Erythroblast (primary cell): ENCODE measurements at places on chromosomes 1 and 21.

DNA sequence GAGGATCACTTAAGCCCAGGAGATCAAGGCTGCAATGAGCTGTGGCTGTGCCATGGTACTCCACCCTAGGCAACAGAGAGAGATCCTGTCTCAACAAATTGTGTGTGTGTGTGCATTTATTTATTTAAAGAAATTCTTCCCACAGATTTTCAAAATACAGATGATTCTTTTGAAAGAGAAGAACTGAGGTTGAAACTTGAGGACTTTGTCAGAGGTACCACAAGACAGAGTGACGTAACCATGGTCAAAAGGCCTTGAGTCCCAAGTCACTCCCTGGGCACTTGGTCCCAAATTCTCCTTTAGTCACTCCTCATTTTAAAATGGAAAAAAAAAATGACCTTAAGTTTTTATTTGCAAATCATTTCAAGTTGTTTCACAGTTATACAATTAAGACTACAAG is 57.4 kb downstream of the TIAM1 start:
- no peak for DNase-seq

GRCh38 chr1:25216123-25216522 is 16.2 kb downstream of the SYF2 start:
- no peak for DNase-seq

DNA sequence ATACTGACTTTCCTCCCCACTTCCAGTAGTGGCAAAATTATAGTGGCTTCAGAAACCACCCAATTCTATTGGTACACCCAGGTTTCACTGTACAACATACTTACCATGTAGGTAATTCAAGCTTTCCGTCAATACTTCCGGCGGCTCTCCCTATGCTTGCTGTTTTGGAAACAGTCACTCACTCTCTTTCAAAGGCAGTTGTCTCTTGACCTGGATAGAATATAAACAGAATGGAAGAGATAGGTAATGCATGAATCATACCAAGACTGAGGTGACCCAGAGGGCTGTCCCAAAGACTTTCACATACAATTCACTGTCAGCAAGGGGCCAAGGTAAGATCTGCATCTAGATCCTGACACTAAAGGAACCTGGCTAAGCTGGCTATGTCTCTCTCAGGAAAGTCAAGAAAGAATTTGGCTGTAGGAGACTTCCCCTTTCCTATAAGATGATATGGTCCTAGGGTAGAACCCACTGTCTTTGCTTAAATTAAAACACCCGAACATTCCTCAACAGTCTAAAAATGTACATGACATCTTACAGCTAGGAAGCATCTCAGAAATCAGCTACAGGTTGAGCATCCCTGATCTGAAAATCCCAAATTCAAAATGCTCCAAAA is 59.6 kb downstream of the LUZP1 start:
- DNase-seq: no peak

- no peak for DNase-seq
Measured at GRCh38 chr1:57549300-57549699, 125.4 kb upstream of the DAB1 start.

DNA sequence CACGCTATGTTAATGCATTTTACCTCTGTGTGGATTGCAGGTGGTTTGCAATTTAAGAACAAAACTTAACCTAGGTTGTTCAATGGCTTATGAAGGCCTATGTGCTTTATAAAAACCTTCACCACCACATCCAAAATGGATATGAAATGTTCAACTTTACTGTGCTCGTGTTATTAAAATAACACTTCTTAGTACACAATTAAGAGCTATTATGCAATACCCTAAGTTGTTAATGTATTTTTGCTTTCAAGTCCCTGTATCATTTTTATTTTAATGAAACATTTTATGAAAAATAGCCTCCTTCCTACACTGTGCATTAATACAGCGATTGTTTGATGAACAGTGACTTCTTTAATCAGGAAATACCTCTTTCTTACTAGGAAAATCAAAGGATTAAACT is 12.0 kb downstream of the NCAM2 start:
- no peak for DNase-seq

DNA sequence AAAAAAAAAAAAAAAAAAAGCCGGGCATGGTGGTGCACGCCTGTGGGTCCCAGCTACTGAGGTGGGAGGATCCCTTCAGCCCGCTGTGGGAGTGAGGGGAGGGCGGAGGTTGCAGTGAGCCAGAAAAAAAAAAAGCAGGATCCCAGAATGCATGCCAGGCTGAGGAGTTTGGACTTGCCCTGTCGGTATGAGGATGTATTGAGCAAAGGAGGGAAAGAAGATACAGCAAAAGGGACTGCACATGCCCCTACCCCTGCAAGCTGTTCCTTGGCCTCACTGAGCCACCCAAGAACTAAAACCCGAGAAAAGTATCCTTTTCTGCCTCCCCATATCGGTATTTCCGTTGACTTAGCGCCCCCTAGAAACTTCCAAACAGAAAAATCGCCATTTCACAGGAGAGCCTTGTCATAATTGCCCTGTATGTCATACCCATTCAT is 1.3 kb upstream of the GPATCH4 start:
- peak; percentile 42 for DNase-seq

- DNase-seq: no peak
Measured at GRCh38 chr1:86542631-86543030, 4.2 kb upstream of the CLCA4 start.

- no peak for DNase-seq
Measured at GRCh38 chr1:100423832-100424337, 71.6 kb downstream of the CDC14A start.

- DNase-seq: peak; percentile 75
Measured at GRCh38 chr21:36330904-36331303, 10.9 kb downstream of the MORC3 start.

GRCh38 chr21:33769057-33769456 is 126.8 kb downstream of the ITSN1 start:
- DNase-seq: no peak

DNA sequence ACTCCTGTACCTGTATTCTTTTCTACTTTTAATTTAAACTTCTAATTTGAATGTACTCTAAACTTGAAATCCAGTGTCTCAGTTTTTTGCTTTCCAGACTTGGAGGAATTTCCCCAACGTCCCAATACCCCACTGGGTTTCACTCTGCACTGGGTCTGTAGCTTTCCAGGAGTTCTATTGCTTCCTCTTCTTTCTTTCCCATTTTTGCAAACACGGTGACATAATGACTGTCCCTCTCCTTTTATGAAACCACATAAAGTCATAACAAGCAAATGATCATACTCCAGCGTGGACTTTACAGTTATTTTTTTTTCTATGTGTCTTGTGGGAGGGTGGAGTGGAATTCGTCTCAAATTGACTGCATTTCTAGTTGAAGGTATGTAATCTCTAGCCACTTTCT is 97.1 kb downstream of the FASLG start:
- no peak for DNase-seq

DNA sequence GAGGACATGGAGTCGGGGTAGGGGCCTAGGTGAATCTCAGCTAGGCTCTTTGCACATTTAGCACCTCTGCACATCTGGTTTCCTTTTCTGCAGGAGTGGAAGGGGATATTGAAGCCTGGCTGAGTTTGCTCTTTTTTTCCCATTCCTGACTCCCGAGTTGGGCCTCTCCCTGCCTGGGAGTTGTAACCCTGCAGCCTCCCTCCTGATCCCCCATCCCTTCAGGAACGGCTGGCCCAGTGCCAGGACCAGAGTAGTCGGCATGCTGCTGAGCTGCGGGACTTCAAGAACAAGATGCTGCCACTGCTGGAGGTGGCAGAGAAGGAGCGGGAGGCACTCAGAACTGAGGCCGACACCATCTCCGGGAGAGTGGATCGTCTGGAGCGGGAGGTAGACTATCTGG is 836 bp downstream of the OLFML3 start:
- DNase-seq: no peak

GRCh38 chr1:150282558-150282958 is 204 bp downstream of the CIART start:
- no peak for DNase-seq

GRCh38 chr1:181804989-181805388 is 256.5 kb downstream of the ZNF648 start:
- no peak for DNase-seq

DNA sequence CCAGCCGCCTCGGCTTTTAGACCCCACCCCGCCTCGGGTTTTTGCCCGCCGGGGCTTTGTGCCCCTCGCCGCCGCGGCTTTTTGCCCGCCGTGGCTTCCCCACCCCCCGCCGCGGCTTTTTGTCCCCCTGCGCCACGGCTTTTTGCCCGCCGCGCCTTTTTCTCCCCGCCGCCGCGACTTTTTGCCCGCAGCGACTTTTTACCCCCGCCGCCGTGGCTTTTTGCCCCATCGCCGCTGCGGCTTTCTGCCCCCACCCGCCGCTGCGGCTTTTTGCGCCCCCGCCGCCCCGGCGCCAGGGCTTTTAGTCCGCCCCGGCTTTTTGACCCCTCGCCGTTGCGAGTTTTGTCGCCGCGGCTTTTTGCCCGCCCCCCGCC is 474.4 kb downstream of the FAM72C start:
- no peak for DNase-seq

DNA sequence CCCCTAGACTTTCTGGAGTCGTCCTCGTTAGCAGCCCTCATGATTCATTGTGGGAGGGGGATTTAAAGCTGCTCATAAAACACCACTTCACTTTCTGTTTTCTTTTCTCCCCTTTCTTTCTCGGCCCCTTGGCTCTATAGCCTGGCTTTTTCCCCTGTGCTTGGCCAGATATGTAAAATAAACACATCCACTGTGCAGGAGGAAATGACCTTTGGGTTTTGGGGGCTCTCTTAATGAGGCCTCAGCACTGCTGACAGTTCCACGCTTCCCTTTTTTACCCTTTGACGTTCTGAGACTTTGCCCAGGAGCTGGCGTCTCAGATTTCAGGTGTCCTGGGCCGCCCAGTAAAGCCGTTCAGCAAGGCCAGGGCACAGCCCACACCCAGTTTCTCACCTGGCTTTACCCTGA is 65.7 kb downstream of the RUNX3 start:
- no peak for DNase-seq

GRCh38 chr1:193538680-193539079 is 352.3 kb upstream of the B3GALT2 start:
- DNase-seq: no peak

- DNase-seq: no peak
Measured at GRCh38 chr1:205585169-205585834, 46.5 kb downstream of the ELK4 start.

GRCh38 chr1:232877365-232878028 is 72.3 kb downstream of the MAP10 start:
- no peak for DNase-seq

GRCh38 chr1:78493451-78493850 is 2.7 kb downstream of the PTGFR start:
- no peak for DNase-seq

GRCh38 chr1:111973150-111973790 is 16.2 kb downstream of the KCND3 start:
- no peak for DNase-seq

- DNase-seq: no peak
Measured at GRCh38 chr1:193448682-193449461, 262.5 kb upstream of the B3GALT2 start.

- DNase-seq: no peak
Measured at GRCh38 chr1:147236959-147237791, 5.3 kb upstream of the CHD1L start.

- no peak for DNase-seq
Measured at GRCh38 chr21:38171723-38172344, 85.0 kb upstream of the KCNJ15 start.

GRCh38 chr1:234114648-234115307 is 210.3 kb downstream of the SLC35F3 start:
- DNase-seq: peak; percentile 24

- no peak for DNase-seq
Measured at GRCh38 chr1:198117267-198117666, 39.5 kb upstream of the NEK7 start.

GRCh38 chr1:101136739-101137138 is 100.1 kb upstream of the S1PR1 start:
- no peak for DNase-seq

GRCh38 chr1:3891329-3891865 is 8.7 kb downstream of the C1orf174 start:
- DNase-seq: no peak

DNA sequence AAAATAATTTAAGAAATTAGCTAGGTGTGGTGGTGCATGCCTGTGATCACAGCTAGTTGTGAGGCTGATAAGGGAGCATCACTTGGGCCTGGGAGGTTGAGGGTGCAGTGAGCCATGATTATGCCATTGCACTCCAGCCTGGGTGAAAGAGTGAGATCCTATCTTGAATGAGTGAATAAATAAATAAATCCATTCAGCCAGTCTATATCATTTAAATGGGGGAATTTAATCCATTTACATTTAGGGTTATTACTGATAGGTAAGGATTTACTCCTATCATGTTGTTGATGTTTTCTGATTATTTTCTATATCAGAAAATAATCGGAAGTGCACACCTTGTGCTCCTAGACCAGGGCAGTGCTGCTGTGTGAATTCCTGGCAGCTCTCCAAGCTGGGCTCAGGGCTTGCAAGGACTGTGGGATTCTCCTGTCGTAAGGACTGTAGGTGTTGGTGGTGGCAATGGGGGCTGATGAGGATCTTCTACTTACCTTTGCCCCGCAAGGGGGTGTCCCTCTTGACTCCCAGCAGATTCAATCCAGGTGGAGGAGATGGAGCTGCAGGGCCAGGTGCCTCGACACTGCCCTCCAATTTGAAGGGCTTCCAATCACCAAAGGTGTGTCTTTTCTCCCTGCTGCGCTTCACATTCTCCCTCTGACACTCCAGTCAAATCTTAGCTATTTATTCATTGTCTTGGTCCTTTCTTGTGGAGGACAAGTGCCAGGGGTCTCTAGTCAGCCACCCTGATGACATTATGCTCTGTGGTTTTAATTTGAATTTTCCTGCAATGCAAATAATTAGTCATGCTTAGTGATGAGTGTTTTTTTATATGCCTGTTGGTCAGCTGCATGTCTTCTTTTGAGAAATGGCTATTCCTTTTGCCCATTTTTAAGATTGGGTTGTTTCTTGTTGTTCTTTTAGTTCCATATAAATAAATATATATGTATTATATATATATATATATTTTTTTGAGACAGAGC is 14.1 kb upstream of the TRAPPC10 start:
- no peak for DNase-seq

DNA sequence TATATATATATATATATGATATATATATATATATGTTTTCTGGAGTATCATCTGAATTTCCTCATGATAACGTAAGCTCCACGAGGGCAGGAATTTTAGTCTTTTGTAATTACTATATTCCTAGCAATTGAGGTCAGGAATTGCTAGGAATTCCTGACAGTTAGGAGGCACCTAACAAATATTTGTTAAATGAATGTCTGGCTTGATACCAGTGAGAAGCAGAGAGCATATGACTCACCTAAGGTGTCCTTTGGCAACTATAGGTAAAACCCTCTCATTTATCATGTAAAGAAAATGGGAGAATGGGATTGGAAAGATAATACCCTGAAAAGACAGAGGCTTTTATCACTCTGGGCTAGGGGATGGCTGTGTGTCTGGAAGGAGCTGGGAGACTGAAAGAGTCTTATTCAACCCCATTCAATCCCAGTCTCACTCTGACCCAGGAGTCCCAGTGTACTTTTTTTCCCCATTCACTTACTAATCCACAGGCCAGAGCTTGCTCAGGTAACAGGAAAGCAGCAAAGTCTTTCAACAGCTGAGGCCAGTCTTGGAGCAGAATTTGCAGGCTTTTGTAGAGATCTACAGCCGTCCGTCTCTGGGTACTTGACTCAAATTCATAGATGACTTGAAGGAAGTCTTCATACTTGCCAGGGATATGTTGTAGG is 71.2 kb downstream of the DAP3 start:
- no peak for DNase-seq
